Fibroblast of gingiva (primary cell): ENCODE measurements at places on chromosomes 11 and 22.

GRCh38 chr11:11409901-11410300, 56.9 kb upstream of the CSNK2A3 start:
- no peak for DNase-seq

DNA sequence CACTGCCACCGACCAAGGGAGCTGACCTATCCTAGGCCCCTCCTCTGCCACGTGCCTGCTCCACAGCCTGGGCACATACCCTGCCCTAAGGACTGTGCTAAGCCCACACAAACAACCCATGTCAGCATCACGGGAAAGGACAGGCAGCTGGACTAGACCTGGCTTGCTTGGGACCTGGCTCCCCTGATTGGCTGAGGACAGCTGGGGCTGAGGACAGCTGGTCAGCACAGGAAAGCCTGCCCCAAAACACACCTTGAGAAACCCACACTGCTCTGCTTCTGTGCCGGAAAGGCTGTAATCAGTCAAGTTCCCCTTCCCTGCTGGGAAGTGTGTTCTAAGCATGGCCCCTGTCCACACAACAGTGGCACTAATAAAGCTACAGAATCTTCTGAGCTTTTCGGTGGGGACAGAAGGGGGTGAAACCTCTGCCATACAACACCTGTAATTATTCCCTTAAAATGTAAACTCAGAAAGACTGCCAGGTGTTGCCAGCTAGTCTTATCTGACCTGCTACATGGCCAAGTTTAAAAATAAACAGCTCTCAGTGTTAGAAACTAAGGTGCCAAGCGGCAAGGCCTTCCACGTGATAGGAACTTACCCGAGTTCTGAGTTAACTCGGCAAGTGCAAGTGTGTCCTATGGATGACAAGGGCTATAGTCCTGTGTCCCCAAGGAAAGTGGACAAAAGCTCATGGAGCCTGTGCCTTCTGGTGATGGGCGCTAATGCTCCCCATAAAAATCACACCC, 35.7 kb upstream of the ARFGAP3 start:
- DNase-seq, result no peak

DNA sequence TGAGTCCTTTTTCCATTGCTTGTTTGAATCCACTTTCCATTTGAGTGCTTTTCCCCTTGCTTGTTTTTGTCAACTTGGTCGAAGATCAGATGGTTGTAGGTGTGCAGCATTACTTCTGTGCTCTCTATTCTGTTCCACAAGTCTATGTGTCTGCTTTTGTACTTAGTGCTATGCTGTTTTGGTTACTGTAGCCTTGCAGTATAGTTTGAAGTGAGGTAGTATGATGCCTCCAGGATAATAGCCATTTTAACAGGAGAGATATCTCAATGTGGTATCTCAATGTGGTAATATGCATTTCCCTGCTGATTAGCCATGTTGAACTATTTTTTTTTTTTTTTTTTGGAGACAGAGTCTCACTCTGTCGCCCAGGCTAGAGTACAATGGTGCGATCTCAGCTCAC, 16.7 kb downstream of the ACRV1 start:
- no peak for DNase-seq

- no peak for DNase-seq
These were observed 14.1 kb downstream of the SYNGR1 start for GRCh38 chr22:39363751-39364515.

GRCh38 chr11:68330700-68331337, 18.4 kb downstream of the LRP5 start:
- no peak for DNase-seq

DNA sequence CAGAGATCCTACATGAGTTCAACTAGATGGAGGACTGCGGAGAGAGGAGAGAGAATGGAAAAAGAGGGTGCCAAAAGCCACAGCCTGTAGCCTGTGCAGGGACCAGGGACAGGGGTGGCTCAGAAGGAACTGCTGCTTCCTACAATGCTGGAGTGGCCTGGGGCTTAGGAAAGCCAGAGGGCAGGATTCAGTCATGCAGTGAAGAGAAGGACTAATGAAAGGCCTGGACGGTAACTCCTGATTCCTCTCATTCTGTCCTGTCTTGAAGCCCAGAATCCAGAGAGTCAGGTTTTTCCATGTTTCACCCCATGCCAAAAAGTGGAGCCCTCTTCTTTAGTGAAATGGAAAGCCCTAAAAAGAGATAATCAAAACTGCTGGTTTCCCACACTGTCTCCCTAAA, 48.4 kb upstream of the INCENP start:
- no peak for DNase-seq

GRCh38 chr11:104620991-104621390, 277.3 kb downstream of the CASP12 start:
- no peak for DNase-seq

DNA sequence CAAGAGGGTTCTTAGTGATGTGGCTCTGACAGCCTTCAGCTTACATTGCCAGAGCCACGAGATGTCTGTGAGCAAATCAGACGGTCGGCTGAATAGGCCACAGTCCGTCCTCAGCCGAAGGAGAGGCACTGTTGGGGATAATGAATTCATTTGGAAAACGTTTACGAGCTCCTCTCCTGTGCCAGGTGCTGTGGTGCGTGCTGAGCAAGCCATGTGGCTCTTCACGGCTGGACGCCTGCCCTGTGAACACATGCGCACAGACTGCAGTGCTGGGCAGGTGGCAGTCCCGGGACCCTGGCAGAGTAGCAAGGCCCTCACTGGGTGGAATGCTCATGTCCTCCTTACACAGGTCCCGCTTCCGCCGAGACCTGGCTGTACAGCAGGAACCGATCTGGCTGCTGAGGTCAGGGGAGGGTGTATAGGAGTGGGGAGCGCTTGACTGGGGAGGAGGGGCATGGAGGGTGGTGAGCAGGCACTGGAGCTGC, 6.8 kb downstream of the TBC1D22A start:
- no peak for DNase-seq

GRCh38 chr11:61158691-61159381, 2.4 kb downstream of the VPS37C start:
- peak; percentile 68 for DNase-seq

GRCh38 chr22:40567106-40567505, 69.4 kb downstream of the MRTFA start:
- no peak for DNase-seq

DNA sequence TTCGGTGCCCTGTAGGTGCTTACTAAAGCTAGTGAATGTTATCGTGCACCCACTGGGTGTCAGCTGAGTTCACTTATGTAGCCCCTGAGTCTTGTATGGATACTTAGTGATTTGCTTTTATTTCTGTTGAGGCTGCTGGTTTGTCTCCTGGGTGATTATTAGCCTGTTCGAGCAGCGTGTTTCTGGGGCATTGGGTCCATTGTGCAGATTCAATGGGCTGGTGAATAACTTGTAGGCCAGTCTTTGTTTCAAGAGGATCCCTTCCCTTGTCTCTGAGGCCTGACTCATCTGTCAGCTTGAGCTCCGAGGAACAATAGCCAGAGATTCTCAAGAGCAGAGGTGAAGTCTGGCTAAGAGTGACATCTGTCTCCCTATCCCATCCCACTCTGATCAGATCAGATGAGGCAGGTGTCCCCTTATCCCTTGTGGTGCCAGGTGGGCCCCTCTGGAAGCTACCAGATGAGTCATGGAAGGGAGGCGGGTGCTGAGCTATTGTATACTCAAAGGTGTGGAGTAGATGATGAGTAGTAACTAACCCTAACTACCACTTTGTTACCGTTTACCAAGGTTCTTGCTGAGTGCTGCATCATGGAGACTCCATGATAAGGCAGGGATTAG, 3.7 kb downstream of the MIAT start:
- DNase-seq, result no peak

- no peak for DNase-seq
These were observed 52.0 kb upstream of the SUSD2 start for GRCh38 chr22:24129263-24129651.

- no peak for DNase-seq
These were observed 773 bp downstream of the HRAS start for GRCh38 chr11:534396-535209.

DNA sequence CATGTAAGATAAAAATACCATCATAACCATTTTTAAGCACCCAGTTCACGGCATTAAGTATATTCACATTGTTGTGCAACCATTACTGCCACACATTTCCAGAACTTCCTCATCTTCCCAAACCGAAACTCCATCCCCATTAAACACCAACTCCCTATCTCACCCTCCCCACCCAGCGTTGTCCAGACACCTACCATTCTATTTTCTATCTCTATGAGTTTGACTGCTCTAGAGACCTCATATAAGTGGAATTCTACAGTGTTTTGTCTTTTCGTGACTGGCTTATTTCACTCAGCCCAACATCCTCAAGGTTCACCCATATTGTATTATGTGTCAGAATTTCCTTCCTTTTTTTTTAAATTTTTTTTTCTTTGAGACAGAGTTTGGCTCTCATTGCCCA, 45.2 kb downstream of the PPFIA1 start:
- no peak for DNase-seq

GRCh38 chr22:39269095-39269790, 24.5 kb upstream of the PDGFB start:
- no peak for DNase-seq

DNA sequence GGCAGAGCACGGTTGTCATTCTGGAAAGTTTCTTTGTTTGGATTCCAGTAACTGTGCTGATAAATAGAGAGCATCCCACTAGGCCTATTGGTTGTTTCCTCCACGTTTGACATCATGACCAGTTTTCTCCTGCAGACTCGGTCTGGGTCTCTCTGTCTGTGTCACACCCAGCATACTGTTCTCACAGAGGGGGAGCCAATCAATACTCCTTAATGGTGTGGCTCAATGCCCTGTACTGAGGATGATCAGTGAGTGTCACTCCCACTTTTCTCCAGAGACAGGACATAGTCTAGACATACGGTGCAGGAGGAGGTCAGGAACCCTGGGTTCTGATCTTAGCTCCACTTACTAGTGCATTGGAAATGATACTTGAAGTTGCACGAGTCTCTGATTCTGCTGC, 88.2 kb upstream of the BLID start:
- DNase-seq, result no peak

- DNase-seq, result peak; percentile 87
These were observed at the start of gene TRABD for GRCh38 chr22:50185375-50186087. TRABD (plus strand) TSS chr22:50185913; CDS start chr22:50193061, 7,148 bp downstream.

- DNase-seq, result no peak
These were observed 938 bp downstream of the SAA4 start for GRCh38 chr11:18235394-18236334.

GRCh38 chr11:43927925-43928707, 14.3 kb upstream of the C11orf96 start:
- DNase-seq, result no peak

DNA sequence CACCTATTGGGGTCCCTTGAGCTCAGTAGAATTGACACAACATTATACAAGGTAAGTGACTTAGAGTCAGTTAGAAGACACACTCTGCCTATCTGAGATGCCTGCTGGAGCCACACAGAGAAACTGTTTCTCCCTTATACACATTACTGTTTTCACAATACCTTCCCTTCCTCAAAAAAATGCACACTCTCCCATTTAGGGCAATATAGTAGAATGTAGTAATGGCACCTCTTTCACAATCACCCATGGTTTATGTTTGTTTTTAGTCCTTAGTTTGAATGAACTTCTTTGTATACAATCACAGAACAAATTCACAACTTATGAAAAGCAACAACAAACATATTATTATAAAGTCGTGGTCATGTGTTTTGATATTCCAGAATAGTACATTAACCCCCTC, 14.3 kb downstream of the OR52H1 start:
- no peak for DNase-seq

DNA sequence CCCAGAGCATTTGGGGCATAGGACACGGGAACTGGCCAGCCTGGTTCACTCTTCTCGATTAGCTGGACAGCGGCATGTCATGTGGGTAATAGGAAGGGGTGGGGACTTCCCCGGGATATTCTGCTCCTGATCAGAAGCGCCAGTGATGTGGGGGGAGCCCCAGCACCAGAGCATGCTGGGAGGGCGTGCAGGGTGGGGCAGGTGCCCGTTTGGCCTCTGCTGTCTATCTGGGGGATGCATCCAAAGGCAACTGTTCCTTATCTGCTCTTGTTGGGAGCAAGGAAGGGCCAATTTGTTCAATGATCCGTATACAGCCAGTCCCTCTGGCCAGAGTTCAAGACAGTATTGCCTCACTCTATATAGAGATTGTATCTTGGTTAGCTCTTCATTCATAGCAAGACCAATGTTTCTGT, 43.6 kb downstream of the PPARA start:
- peak; percentile 33 for DNase-seq

DNA sequence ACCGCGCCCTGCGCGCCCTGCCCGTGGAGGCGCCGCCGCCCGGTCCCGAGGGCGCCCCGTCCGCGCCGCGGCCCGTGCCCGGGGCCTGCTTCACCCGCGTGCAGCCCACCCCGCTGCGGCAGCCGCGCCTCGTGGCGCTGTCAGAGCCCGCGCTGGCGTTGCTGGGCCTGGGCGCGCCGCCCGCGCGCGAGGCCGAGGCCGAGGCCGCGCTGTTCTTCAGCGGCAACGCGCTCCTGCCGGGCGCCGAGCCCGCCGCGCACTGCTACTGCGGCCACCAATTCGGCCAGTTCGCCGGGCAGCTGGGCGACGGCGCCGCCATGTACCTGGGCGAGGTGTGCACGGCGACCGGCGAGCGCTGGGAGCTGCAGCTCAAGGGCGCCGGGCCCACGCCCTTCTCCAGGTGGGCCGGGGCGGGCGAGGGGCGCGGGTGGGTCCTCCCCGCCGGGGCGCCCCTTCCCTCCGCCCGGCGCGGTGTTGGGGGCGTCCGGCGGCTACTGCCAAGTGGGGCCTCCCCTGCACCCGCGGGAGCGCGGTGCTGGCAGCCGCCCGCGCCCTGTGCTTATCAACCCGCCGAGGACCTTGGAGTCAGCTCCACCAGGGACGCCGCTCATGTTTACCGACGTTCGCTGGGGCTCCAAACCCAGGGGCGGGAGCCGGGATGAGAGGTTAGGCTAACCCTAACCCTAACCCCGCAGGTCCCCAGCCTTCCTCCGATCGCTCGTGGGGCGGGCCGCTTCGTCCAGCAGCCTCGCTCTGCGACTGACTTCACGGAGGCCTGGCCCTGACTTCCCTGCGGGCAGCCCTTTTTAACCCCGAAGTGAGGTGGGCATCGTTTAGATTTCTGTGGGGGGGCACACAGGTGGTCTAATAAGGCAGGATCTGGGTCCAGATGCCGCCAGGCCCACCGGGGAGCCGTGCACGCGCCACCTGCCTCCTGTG, 649 bp downstream of the SELENOO start:
- DNase-seq, result no peak
